Right ventricle myocardium inferior (tissue), 1 donor: ENCODE measurements at places on chromosomes 3 and 15. TPM values are rescaled to one million over a fixed set of nuclear protein-coding genes. Genes with fewer than 3 reads are reported as not detected.

DNA sequence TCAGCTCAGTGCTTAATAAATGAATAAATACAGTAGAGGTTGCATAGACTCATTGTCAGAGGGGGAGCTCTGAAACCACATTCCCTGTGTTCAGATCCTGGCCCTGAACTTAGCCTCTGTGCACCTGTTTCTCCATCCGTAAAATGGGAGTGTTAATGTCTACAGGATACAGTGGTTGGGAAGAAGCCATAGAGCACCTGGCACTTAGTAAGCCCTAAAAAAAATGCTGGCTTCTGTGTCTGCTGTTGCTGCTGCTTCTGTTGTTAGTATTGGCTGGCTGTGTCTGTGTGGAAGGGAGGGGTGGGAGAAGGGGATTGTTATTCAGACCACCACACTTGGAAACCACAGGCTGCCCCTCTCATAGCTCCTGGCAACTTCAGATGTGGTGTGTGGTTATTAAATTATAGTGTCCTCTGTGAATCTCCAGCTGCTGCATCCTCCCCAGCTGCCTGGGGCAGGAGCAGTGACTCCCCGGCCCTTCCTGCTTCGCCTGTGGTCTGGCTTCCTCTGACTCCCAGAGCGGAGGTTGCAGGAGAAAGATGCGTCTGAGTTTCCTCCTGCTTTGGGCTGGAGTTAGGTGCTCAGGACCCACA is 31.0 kb downstream of the FGD5 start:
- DNase-seq, result no peak

- no peak for DNase-seq
These were observed 36.4 kb downstream of the WWTR1 start for GRCh38 chr3:149621218-149622005.

DNA sequence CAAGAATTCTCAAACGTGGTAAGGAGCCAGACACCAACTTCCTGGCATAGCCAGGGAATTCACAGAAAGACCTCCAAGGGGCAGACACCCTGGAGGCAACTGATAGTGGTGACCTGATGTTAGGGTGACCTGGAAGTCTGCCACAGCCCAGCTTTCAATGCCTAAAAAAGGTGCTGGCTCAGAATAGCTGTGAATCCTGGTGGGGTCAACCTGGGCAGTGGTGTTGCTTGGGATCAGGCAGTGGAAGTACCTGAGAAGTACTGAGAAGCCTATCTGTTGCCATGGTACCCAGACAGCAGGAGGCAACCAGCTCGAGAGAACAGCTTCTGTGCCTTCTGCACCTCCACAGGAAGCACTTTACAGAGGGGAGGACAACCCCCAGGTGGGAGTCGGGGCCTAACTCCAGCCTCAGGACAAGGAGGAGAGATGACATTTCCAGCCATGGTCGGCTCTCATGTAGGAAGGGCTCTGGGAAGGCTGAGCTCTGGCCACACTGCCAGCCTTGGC is 55.4 kb upstream of the LARS2 start:
- DNase-seq, result no peak

- DNase-seq, result no peak
These were observed 675.4 kb upstream of the SGO1 start for GRCh38 chr3:20861454-20861853.

GRCh38 chr3:31213869-31214486 is 318.7 kb upstream of the STT3B start:
- no peak for DNase-seq

GRCh38 chr3:145089337-145089736 is 1071.6 kb downstream of the PLOD2 start:
- no peak for DNase-seq

DNA sequence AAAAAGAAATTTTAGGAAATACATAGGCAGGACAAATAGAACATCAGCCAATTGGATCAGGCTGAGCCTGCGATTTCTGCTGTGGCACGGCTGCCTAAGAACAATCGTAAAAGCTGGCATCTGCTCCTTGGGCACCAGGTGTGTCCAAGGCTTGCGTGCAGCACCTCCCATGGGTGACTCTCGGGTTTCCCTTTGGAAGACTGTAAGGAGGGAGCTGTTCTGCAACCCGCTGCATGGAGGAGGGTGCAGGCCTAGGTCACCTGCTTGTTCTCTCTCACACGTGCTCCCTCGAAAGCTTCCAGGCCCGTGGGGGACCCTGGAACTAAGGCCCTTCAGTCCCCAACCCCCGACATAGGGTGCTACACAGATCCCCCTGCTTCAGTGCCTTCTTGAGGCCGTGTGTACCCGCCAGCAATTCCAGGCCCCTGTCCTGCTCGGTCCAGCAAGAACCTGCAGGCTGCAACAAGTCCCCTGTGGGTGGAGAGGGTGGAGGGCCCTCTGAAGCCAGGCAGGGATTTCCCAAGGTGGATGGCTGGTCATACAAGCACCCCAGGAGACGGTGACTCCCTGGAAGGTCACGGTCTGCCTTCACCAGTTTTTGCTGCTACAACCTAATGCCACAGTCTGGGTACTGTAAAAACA is 3.4 kb downstream of the GP9 start:
- DNase-seq, result peak; percentile 21

- no peak for DNase-seq
These were observed 891.9 kb downstream of the ROBO1 start for GRCh38 chr3:78875851-78876250.

DNA sequence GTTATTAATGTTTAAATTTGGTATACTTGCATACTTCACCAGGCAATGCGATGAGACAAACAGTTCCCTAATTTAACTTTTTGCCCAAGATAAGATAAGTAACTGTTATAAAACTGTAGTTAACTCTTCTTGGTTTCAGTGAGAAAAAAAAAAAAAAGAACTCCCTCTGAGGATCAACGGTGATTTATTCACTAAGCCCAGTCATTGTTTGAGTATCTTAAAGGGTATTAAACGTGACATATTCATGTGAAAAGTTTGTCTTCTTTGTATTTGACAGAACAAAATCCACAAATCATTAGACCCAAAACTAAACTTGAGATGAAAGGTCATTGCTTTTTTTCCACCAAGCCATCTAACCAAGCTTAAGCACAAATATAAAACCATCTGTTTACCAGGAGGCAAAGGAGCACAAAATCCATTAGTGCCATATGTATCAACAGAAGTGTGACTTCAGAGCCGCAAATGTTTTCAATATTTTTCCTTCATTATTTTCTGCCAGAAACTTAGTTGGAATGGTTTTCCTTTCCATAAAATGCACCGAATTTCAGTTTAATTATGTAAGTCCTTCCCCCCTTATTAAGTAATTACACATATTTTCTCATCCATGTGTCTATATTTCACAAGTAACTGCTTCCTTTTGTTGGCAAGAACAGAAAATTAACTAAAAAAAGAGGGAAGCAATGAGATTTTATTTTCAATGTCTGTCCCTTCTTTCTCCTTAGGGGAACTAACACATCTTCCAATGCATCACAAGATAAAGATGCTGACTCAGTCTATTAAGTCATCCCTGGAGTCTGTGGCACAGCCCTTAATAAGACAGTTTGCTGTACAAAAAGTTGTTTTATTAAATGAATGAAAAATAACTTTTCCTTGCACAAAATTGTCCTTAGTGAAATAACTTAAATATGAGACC is 92.2 kb upstream of the RAP2B start:
- DNase-seq, result no peak

DNA sequence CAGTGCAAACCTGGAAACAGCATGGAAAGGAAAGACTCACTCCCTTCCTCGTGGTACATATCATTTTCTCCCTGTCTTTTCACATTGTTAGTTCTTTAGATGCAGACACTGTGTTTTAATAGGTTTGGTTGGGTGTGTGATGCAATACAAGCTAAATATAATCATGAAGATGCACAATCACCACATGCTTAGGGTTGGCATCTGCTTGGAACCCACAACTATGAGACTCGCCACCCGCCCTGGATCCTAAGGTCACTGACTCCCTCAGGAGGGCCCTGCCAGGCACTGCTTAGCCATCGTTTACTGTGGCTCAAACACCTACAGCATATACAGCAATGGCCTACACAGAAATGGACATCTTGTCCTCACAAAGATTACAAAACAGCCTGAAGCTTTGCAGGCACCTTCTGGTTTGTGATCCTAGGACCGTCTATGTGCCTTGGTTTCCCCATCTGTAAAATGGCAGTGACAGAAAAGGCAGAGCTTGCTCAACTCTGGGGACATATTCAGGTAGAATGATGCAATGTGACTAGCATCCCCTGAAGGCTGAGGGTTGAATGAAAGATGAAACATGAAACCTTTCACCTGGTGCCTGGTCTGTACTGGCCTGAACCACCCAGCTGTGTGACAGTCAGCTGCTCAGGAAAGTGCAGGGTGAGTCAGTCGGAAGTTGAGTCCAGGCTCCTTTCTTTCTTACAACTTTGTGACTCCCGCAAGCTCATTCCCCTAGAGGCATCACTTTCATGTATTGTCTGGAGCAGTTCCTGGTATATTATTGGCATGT is 123.6 kb upstream of the PFN2 start:
- no peak for DNase-seq

- DNase-seq, result no peak
These were observed 81.0 kb downstream of the HHLA2 start for GRCh38 chr3:108377384-108377783.

GRCh38 chr3:72242326-72242725 is 457.4 kb upstream of the PROK2 start:
- no peak for DNase-seq

DNA sequence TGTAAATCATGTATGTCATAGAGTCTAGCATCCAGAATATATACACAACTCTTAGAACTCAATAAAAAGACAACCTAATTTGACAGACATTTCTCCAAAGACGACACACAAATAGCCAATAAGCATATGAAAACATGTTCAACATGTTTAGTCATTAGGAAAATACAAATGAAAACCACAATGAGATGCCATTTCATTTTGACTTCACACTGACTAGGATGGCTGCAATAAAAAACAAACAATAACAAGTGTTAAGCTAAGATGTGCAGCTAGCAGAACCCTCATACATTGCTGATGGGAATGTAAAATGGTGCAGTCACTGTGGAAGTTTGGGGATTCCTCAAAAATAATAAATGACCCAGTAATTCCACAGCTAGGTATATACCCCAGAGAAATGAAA is 16.4 kb downstream of the SPG11 start:
- no peak for DNase-seq

DNA sequence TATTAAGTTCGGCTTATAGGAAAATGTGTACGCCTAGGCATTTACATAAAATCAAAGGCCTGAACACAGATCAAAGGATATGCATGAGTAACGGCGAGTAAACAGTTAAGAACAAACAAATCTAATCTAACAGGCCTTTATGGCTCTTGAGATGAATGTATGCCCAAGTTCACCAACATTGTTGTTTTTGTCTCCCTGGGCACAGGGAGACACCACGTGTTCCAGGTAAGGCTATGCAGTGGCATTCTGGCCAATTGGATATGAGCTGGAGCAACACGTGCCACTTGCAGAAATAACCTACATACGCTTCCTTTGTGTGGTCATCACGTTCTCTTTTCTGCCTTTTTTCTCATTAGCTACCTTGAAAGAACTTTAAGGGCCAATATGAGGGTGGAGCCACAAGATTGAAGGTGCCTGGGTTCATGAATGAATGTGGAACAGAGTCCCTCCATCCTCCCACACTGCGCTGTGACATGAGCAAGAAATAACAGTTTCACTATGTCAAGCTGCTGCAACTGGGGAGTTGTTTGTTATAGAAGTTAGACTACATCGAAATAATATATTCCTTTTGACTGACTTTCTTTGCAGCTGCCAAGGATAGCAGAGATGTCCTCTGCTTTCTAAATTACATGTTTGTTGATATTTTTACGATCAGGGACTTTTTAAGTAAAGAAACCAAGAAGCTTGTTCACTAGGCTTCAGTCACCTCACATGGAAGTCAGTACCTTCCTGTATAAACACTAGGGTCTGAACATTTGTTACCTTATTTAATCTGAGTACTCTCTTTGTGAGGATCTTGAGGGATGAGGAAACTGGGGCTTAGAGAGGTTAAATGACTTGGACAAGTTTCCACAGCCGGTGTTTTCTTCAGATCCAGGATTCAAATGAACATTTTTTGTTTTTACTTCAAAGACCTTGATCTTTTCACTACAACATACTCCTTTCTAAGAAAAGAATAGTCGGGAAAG is 427.5 kb upstream of the TBL1XR1 start:
- no peak for DNase-seq

- DNase-seq, result no peak
These were observed 815 bp upstream of the ZNF280D start for GRCh38 chr15:56734013-56734635.

DNA sequence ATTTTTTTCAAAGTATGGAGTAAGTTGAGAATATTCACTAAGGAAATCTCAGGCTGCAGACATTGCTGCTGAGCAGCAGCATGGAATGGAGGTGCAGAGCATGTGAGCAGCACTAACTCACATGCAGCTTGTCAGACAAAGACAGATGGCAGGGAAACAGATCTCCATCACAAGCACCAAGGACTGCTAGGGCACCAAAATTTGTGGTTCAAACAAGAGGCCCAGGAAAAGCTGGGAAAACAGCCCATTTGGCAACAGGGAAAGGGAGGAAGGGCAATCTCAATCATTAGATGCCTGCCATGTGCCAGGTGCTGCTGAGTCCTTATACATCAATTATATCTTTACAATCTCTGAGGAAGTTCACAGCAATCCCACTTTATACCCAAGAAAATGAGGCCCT is 47.2 kb upstream of the EIF1B start:
- DNase-seq, result no peak

- DNase-seq, result no peak
These were observed 77.3 kb downstream of the WNT5A start for GRCh38 chr3:55409806-55410205.

GRCh38 chr3:123163141-123163540 is 38.6 kb upstream of the SEC22A start:
- DNase-seq, result no peak

GRCh38 chr3:152638707-152639450 is 196.1 kb upstream of the P2RY1 start:
- no peak for DNase-seq

GRCh38 chr3:177234121-177234520 is 36.8 kb upstream of the TBL1XR1 start:
- DNase-seq, result no peak

GRCh38 chr3:34212656-34213055 is 414.2 kb downstream of the PDCD6IP start:
- DNase-seq, result no peak

- DNase-seq, result no peak
These were observed at the start of gene MGLL for GRCh38 chr3:127822041-127822681. Gene MGLL, minus strand, starts transcription at chr3:127822515. Its CDS starts 197 bp downstream, at chr3:127822318.

GRCh38 chr15:32878869-32879805 is 161.3 kb downstream of the GREM1 start:
- DNase-seq, result no peak

- no peak for DNase-seq
These were observed 589.6 kb downstream of the PDCD6IP start for GRCh38 chr3:34387826-34388564.

DNA sequence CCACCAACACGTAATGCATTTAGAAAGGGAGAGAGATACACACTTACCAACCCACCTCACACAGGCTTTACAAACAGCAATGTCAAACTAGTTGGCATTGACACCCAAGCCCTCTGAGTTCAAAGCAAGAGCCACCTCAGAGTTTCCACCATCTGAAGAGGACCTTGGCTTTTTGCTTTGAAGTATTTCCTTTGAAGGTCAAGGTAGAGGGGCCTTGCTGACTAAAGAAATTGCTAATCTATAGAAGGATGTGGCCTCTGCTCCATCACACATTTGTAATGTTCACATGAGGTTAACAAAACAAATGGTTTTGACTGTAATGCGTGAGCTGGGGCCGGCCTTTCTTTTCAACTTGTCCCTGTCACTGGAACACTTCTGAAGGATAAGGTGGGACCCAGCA is 117.7 kb downstream of the POLR2M start:
- DNase-seq, result no peak

Gene UROC1
- total RNA-seq, result not detected

Gene NLGN1
- 8.0 TPM for total RNA-seq

Gene RTP4
- total RNA-seq, result 1.2 TPM

Gene ANKUB1
- total RNA-seq, result not detected

Gene LMAN1L
- total RNA-seq, result 21.9 TPM
